ENCODE measurements at places on chromosomes 12 and 14.
A peak's percentile ranks its signal among the peaks of the same experiment; 100 is the strongest.

- DNase-seq = peak; percentile 25
Observed at GRCh38 chr12:98743362-98743953, 98.4 kb downstream of the APAF1 start.

- no peak for DNase-seq
Observed at GRCh38 chr14:105887692-105888091, 361.3 kb downstream of the TMEM121 start.

DNA sequence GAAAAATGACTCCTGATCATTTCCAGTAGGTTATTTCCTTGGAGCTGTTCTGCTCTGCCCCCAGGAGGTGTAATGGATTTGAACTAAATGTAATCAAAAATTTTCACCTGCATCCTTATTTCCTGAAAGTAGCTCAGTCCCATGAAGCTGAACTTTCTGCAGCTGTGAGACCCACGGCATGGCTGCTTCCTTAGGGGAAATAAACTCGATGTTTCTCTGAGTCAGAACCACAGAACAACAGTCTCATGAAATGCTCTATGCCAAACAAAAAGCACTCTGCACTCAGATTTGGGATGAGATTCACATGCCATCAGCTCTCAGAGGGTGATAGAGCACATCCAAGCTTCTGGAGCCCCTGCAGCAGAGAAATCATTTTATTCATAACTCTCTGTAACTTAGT, 224.1 kb upstream of the PLEKHG7 start:
- DNase-seq = no peak

DNA sequence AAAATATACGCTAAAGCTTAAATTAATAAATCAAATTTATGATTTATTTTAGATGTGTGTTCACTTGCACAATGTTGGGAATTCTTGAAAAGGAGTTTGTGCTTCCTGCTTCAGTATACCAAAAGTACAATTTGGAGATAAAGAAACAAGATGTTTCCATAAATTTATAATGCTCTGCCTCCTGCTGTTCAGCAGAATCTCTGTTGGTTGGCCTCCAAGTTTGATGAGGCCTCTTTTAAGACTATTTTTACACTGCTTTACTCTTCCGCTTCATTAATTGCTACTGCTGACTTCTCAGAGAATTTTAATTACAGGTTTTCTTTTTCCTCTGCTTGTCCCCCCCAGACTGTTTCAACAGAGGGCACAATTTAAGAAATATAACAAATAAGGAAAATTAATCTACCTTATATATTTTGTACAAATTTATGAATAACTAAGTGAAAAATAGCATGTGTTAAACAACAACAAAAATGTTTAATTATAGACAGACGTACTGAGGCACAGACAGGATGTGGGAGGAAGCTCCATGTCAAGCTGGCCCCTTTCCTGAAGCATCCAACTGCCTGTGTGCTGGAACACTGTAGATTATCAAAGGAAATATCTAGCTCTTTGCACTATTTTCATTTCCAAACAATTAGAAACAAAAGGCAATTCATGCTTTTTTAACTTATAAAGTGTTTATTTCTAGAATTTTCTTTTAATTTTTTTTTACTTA, 83.9 kb downstream of the PIK3C2G start:
- DNase-seq = no peak

GRCh38 chr12:132508860-132509732, 19.1 kb downstream of the FBRSL1 start:
- DNase-seq = no peak

DNA sequence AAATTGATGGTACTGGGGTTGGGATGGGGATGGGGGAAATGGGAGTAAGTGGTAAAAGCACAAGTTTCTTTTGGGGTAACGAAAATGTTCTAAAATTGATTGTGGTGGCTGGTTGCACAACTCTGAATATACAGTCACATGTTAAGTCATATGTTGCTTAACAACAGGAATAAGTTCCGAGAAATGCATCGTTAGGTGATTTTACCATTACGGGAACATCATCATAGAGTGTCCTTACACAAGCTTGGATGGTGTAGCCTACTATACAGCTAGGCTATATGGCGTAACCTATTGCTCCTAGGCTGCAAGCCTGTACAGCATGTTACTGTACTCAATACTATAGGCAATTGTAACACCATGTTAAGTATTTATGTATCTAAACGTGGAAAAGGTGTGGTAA, 31.0 kb downstream of the ITGA7 start:
- no peak for DNase-seq

GRCh38 chr14:99951085-99951484, 114.1 kb upstream of the EVL start:
- DNase-seq = no peak

DNA sequence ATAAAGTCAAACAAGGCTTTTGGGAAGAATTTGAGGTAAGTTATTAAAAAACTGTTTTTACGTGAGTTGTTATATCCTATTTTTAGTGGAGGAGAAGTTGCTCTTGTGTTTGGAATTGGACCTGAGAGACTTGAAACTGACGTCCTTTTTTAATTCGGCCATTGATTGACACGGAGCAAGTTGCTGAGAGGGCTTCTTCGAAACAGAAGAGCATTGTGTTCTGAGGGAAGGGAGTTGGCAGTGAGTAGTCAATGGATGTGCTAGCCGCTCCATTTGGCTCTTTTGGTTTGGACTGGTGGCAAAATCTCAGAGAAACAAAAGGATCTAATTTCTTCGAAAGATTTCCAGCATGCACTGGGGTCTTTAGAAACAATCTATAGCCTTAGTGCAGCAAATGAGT, 37.3 kb downstream of the PTPN11 start:
- DNase-seq = no peak

DNA sequence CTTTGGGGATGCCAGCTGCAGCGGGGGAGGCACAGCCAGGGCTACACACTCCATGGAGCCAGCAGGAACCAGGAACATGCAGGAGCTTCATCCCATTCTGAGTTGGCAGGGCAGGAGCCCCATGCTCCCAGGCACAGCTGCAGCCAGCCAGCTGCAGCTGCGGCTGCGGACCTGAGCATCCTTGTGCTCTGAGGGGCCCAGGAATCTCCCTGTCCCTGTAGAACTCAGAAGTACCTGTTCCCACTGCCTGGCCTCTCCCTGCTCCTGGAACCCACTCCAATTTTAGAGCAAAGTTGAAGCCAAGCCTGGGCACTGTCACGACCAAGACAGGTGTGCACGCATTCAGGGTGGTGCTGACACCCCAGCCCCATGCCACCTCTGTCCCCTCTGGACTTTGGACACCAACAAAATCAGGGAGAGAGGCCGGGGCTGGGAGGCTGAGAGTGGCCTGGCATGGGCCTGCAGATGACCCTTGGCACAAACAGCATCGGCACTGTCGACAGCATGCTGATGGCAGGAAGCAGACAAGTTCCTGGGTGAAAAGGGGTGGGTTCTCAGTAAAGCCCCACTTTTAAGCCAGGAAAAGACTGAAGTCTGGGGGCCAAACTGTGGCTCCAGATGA, 257.3 kb upstream of the LRFN5 start:
- DNase-seq = no peak

GRCh38 chr12:53866727-53867126, 71.9 kb upstream of the HOXC13 start:
- DNase-seq = no peak

DNA sequence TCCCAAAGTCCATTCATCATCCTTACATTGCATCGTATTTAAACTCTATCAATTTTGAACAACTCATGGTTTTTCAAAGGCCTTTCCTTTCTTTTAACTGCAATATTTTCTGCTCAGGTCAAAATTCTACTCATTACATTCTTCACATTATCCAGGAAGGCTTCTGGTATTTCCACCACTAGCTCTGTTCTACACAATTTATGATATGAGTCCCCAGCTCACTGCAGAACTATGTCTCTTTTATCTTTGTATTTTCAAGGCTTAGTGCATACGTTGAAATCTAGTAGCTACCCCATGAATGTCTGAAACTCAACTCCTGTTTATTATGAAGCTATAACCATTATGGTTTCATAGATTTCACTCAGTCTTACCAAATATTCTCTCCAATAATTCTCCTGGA, 282.9 kb downstream of the DUSP6 start:
- DNase-seq = no peak

DNA sequence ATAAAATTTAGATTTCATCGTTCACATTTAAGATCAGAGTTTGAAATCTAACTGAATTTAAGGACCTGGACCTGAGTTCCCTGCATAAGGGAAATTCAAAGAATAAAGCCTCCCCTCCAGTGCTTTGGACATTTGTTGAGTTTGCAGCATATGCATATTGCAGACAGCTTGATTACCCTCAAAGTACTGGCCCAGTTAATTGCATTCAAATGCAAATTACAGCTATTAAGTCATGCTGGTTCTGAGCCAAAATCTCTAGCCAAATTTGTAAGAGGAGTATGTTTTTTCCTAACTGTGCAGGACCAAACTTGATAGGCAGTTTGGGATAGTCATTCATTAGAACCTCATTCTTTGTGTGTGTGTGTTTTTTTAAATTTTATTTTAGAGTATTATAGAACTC, 9.1 kb upstream of the KIF21A start:
- DNase-seq = no peak

GRCh38 chr14:96088911-96089310, 49.7 kb downstream of the C14orf132 start:
- DNase-seq = no peak

- no peak for DNase-seq
Observed at GRCh38 chr12:124168016-124168786, 126.7 kb upstream of the RFLNA start.

DNA sequence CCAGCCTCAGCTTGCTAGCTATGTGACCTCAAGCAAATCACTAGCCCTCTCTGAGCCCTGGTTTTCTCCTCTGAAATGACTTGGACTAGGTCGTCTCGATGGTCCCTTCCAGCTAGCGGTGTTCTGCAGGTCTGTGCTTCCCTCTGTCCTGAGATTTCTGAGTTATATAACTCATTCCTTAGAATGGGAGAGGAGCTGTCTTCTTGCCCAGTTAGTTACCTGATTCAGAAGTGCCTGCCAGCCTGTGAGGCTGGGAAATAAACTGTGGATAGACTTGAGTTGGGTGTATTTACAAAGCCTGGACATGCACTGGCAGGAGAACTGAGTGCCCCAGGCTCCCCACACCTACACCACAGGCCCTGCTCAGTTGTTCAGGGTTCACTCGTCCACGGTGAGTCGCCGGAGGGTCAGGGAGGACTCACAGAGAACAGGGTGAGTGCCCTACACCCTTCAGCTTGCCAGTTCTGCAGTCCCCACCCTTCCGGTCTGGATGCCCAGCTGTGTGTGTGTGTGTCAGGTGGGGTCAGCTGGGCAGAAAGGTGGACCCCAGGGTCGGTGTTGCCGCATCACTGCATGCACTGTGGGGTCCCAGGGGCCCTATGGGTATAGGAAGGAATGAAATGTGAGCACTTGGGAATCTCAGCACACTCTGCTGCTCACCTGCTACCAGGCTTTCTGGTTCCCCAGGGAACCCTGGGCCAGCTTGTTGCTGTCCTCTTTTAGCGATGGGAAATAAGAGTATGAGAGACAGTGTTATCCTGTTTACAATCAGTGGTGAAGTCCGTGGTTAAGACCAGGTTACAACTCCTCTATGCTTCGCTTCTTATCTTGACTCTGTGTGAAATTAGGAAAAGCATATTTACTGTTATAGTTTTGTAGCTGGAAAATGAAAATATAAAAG, 348.2 kb downstream of the DPF3 start:
- no peak for DNase-seq

DNA sequence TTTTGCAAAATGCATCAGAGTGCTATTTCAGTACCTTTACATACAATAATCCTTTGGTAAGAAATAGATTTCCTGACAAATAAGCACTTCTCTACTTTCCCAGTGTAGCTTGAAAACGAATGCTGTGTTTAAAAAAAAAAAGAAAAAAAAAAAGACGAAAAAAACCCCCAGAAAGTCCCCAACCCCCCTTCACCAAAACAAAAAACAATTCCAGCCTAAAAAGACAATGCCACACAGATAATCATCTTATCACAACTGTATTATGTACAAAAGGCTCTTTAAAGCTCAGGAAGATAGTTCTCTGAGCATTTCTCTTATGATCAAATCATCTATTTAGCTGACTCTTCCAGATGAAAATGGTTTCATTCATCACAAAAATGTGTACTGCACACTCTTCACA, 1.6 kb downstream of the FERMT2 start:
- no peak for DNase-seq

DNA sequence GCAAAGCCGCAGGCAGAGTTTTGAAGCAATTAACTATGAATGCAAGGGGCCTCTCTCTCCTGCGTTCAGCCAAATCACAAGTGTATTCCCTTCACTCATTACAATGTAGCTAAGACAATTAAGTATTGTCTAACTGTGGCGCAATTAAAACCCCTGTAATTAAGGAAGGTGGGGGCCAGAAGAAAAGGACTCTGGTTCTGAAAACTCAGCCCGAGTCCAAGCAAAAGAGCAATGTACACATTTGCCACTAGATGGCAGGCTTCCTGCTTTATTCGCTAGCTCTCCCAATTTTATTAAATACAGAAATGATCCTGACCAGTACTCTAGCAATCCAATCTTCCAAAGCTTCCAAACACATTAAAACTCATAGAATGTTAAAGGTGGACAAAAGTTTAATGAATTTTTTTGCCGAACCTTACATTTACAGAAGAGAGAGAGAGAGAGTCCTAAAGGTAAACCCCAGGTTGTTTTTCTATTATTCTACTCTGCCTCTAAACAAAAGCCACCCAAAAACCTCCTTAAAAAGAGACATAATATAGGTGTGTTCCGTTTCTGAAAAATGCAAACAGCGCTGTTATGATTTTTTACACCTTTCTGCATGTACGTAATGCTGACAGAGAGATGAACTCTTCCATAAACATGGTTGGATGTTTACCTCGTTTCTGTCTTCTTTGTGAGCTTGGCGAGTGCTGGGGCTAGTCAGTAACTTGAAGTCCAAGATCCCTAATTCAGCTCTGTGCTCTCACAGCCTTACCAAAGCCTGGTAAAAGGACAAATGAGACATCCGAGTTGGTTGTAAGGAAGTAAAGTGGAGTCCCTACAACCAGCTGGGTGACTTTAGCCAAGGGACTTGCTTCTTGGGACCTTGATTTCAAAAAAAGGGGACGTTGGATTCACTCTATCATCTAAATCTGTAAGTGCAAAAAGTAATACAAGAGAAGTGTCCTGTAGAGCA, 50.9 kb upstream of the VASH1 start:
- DNase-seq = peak; percentile 19

DNA sequence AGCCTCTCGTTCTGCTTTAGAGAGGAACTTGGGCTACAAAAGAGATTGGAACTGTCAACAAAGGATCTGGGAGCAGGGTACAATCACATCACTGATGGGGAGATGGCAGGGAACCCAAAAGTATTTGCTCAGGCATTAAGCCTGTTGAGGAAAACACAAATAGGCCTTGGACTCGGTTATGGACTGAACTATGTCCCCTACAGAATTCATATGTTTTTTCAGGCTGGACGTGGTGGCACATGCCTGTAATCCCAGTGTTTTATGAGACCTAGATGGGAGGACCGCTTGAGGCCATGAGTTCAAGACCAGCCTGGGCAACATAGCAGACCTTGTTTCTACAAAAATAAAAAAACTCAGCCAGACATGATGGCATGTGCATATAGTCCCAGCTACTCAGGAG, 13.9 kb downstream of the DDX23 start:
- no peak for DNase-seq

DNA sequence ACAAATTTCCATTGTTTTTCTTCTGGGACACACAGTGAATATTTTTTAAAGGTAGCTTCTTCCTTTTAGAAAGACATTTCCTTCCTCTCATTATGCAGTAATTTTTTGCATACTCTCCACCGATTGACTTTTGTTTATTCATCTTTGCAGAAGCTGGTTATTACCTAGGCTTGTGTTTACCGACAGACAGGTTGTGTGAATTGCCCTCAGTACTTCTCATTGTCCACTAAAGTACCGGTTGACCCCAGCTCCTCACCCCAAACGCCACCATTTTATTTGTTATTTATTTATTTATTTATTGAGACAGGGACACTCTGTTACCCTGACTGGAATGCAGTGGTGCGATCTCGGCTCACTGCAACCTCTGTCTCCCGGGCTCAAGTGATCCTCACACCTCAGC, 63.4 kb upstream of the MYL2 start:
- no peak for DNase-seq

All from stimulated activated CD4-positive, alpha-beta T cell treated with anti-CD3 and anti-CD28 coated beads, Interleukin-15, amount 100 ng/mL, for 48 hours (primary cell).